ENCODE measurements at places on chromosomes 5 and 9.

GRCh38 chr9:112032009-112032408, 135.4 kb downstream of the UGCG start:
- DNase-seq: no peak

GRCh38 chr9:14062586-14063221, 251.2 kb downstream of the NFIB start:
- DNase-seq: no peak

- no peak for DNase-seq
Observed at GRCh38 chr9:4508246-4508906, 18.1 kb downstream of the SLC1A1 start.

GRCh38 chr5:139162448-139162847, 35.7 kb downstream of the SIL1 start:
- no peak for DNase-seq
